ENCODE measurements at places on chromosomes 7 and 10. TPM values are rescaled to one million over a fixed set of nuclear protein-coding genes. Genes with fewer than 3 reads are reported as not detected.

DNA sequence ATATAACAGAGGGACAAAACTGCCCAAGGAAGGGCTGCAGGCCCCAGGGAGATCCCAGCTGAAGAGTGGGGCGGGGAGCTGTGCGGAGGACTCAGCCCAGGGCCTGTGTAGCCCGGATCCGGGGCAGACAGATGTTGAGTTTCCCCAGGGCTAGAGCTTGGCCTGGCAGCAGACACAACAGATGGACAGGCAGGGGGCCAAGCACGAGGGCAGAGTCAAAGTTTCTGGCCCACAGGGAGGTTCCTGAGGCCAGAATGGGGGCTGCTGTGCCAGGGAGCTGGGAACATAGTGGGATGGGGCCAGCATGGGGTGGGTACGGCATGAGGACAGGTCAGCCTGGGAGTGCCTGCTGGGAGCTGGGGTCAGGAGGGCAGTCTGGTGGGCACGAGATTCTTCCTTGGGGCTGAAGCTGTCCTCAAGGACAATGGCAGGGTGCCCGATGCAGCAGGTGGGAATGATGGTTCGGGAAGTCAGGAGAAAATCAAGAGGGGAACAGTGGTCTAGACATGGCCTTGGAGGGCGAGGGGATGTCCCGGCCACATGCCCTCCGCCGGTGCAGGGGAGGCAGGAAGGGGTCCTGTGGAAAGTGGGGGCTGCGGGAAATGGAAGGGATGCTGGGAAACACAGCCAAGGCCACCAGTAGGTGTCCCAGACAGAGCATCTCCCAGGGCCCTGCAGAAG, 519.1 kb upstream of the FOXK1 start:
- no peak for DNase-seq

- no peak for DNase-seq
Observed at GRCh38 chr7:87213252-87213651, 6.3 kb downstream of the TMEM243 start.

DNA sequence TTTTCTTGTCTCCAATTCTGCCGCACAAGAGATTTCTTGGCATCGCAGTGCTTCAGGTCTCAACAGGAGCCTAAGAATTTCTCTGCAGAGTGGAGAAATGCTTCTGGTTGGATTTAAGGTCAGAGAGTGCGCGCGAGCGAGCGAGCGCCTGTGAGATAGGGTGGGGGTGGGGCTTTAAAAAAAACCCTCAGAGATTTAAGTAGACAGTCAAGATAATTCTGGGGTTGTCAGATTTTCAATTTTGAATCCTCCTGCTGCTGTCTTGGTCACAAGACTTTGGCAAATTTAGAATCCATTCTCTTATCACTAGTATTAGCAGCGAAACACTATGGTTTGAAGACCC, 49.7 kb downstream of the CPEB3 start:
- peak; percentile 50 for DNase-seq

DNA sequence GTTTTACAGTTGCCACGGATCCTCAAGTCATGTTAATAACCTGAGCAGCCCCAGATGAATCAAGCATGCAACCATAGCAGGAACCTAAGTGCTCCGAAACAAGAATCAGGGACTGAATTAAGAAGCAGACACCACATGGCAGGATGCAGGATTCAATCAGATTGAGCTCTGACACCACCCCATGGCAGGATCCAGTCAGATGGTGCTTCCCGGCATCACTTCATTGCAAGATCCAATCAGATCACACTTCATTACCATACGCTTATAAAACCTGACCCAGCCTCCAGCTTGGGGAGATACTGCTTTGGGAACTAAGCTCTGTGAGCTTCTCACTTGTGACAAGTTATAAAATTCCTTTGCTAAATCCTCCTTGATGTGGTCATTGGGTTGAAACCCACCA, 55.3 kb downstream of the ABCB4 start:
- DNase-seq: no peak

DNA sequence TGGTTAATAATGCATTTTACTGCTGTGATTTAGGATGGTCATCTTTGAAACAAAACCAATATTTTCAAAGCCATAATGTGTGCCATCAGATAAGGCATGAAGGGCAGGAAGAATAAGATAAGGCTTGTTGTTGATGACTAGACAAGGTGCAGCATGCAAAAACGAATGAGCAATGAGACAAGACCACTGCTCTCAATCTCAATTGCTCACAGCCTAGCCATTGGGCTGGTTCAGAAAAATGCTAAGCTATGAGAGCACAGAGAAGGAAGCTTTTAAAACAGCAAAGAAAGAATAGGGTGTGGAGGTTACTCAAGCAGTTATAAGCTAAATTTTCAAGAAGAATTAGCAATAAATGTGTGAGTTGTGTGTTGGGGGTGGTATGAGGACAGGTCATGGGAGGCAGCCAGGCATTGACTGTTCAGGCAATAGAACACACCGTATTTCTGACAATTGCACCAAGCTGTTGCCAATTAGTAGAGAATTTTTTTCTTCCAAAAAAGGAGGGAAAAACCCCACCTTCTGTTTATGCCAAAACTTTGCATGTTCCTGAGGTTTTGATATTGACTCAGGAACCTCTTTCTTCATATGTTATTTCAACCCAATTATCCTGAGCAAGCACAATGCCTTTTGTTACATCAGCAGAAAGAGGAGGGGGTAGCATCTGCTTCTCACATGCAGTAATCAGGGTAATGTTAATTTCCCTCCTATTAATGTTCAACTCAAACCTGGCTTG, 276.5 kb downstream of the HDAC9 start:
- no peak for DNase-seq

DNA sequence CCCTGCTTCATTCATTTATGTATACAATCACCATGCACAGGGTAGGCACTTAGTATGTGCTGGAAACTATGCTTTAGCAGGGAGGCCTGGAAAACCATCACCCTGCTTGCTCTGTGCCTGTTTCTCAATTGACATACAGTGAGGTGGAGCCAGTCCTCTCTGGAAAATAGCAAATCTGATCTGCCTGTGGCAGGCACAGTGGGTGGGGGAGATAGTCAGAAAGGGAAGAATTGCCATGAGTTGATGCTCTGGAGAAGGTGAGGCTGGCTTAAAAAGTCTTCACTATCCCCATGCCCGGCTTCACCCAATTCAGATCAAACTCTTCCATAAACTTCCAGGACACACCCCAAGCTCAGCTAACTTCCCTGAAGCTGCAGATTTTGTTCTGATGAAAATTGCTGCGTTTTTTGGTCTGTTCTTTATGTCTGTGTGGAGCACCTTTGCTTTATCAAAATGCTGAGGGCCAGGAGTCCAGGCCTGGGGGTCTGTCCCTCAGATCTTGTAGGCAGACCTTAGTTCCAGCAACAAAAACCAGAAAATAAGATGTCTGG, 84.8 kb downstream of the ANK3 start:
- no peak for DNase-seq

DNA sequence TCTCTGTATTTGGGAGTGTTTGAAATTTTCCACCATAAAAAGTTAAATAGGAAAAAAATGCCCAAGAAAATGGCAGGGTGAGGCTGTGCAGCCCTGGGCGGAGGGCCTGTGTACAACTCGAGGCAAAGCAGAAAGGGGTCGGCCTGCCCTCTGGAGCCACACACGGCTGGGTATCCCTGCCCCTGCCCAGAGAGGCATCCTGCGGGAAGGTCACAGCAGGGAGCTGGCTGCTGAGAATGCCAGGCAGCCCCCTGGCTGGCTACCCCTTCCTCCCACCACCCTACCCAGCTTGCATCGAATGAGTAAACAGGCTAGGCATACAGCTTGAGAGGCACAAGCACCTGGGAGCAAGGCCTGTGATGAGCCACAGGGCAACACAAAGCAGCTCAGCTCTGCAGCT, 46.1 kb downstream of the CAMK2B start:
- no peak for DNase-seq

- DNase-seq: no peak
Observed at GRCh38 chr7:108071551-108071950, 58.6 kb downstream of the LAMB4 start.

DNA sequence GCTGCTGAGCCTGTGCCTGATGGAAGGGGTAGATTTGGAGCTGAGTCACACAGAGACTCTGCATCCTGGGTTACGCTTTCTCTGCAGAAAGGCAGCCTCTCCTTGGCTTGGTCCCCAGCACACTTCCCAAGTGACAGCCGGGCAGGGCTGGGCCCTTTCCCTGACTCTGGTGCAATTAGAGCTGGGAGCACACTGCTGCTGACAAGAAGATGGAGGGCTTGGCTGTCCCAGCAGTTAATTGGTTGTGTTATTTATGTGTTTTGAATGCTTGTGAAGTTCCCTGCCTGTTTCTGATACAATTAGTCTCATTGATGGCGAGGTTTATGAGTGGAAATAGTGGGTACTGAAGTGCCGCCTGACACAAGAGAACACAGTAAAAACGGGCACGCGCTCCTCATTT, 123.6 kb downstream of the TCERG1L start:
- DNase-seq: no peak

CYP26C1 gene
- total RNA-seq: 9.5 TPM

STEAP1 gene
- 2.2 TPM for total RNA-seq

NKX2-3 gene
- total RNA-seq: not detected

All from cerebellum (tissue), 4 donors.